B cell (primary cell): ENCODE measurements at places on chromosomes 6 and 20.

DNA sequence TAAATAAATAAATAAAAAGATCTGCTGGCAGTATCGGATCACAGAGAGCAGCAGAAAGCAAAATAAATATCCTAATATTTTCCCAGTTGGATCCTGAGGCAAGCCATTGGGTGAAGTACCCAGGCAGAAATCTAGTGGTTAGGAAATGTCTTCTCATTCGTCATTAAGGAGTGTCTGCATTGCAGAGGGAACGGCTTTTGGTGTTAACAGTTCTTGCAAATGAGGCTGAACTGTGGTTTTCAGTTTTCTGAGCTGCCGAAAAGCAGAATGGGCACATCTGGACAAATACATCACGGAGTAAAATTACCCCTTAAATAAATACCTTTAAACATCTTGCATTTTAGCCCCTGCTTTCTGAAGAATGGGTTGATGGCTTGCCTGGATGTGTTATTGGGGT, 82.3 kb upstream of the MPC1 start:
- no peak for DNase-seq

DNA sequence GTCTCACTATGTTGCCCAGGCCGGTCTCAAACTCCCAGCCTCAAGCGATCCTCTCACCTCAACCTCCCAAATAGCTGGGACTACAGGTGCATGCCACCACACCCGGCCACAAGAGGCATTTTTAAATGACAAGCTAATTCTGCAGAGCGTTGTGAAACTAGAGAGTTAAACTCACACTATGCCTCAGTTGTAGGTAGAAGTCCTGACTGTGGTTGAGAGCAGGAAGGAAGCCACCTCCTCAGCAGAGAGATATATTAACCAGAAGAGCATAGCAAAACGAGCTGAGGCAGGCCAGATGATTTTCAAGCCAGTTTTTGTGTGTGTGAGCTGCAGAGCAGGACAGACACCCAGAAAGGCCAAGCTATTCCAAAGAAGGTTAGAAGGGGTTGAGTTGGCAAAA, 150.3 kb downstream of the MBOAT1 start:
- DNase-seq, result no peak

GRCh38 chr6:109023356-109023925, 71.2 kb downstream of the SESN1 start:
- DNase-seq, result no peak

DNA sequence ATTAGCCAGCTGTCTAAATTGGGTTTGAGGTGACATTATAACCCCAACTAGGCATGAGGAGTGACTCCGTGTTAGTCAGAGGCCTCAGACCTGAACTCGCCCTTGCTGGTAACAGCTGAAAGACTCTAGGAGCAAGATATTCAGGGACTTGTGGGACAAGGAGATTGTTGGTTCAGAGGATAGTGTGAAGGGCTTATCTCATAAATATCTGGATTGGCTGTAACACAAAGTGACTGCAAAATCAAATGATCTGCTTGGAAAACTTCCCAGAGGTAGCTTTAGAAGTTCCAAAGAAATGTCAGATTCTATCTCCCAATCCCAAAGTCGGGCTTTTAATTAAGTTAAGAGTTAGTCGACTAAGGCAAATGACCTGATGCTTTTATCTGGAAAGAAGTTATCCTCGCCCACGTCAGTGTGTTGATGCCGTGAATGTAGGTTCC, 72.4 kb downstream of the TULP4 start:
- no peak for DNase-seq

GRCh38 chr6:144460327-144461095, 175.4 kb downstream of the UTRN start:
- DNase-seq, result no peak

DNA sequence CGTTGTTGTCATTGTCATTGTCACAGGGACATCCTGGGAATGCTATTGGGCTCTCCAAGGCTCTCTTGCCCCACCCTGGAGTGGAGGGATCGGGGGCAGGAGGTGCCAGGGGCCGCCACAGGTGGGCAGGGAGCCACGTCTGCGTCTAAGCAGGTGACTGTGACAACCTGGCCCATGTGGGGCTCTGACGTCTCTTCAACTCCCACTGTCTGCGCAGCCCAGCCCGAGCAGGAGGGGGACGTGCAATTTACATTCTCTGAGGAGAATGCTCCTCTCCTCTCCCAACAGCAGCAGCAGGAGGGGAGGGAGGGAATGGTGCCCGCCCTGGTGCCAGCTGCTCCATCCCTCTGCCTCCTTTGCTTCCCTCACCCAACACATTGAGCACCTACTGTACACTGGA, 50.1 kb downstream of the GRM4 start:
- DNase-seq, result no peak

- DNase-seq, result no peak
Measured at GRCh38 chr6:24408719-24409410, 6.1 kb downstream of the MRS2 start.

DNA sequence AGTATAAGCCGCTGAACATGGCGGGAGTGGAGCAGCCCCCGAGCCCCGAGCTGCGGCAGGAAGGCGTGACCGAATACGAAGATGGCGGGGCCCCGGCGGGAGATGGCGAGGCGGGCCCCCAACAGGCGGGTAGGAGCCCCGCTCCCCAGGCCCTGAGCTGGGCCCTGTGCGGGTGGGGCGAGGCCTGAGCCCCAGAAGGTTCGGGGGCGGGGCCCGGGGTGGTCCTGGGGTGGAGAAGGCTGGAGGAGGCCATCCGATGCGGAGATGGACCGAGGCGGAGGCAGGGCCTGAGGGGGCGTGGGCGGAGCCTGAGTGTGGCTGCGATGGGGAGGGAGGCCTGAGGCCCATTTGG, 7.1 kb downstream of the L3MBTL1 start:
- no peak for DNase-seq

DNA sequence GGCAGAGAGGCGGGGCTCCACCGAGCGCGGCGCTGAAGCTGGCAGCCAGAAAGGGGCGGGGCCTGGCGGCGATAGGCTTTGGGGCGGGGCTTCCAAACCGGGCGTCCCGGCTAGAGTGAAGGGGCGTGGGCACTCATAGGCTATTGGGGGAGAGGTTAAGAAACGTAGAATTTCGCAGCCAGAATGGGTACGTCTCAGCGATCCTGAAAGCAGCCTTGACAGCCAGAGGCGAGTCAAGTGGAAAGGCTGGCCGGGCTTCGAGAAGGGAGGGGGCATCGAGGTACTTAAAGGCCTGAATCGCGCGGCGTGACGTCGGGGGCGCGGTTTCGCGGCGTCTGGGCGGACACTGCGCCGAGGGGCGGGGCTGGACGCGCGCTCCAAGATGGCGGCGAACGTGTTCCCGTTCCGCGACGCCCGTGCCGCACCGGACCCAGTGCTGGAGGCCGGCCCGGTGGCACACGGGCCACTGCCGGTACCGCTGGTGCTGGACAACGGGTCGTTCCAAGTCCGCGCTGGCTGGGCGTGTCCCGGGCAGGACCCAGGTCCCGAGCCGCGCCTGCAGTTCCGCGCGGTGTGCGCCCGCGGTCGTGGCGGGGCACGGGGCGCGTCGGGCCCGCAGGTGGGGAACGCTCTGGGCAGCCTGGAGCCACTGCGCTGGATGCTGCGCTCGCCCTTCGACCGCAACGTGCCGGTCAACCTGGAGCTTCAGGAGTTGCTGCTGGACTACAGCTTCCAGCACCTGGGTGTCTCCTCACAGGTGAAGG, at the start of gene ACTR5:
Gene ACTR5, plus strand, starts transcription at position 364 of the 764 bp plus-strand sequence. Its CDS starts 19 bp downstream, at position 383.
- peak; percentile 99 for DNase-seq

DNA sequence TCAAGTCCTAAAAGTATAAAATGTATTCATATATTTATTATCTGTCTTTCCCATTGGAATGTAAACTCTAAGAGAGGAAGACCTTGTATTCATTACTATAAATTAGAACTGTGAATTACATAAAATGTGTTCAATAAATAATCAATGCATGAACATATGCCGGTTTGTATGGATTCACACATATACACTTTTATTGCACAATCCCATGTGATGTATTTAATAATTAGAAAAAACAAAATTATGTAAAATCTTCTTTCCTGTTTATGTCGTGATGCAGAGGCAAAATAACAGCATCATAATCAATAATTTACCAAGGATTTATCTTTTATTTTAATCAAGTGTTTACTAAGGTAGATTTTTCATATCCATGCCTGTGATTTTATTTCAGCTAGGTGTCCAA, 240.5 kb downstream of the KHDRBS2 start:
- DNase-seq, result no peak

- no peak for DNase-seq
Measured at GRCh38 chr20:3081641-3082040, 2.9 kb downstream of the AVP start.
